ENCODE measurements at places on chromosomes 6 and 20.

- DNase-seq = no peak
These were observed 74.6 kb downstream of the OR2B2 start for GRCh38 chr6:27837625-27838057.

GRCh38 chr6:149895833-149896271 is 2.1 kb downstream of the RAET1E start:
- peak; percentile 18 for DNase-seq

- DNase-seq = peak; percentile 36
These were observed 302.7 kb upstream of the ZFP64 start for GRCh38 chr20:52494244-52494643.

DNA sequence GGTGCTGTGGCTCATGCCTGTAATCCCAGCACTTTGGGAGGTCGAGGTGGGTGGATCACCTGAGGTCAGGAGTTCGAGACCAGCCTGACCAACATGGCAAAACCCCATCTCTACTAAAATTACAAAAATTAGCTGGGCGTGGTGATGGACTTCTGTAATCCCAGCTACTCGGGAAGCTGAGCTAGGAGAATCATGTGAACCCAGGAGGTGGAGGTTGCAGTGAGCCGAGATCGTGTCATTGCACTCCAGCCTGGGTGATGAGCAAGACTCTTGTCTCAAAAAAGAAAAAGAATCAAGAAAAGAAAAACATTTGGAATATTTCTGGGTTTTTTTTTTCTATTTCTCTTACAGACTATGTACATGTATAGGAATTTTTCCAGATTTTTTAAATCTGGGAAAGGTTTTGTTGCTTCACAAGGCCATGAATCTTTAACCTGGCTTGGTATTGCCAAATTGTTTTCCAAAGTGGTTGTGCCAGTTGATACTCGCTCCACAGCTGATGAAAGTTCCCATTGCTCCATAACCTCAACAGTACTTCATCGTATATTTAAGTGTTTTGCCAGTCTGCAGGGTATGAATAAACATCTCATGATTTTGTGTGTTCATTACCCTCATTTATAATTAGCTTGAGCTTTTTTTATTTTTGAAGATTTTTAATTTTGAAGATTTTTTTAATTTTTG is 33.5 kb downstream of the RNF217 start:
- DNase-seq = no peak

- DNase-seq = no peak
These were observed 184.7 kb downstream of the HDGFL1 start for GRCh38 chr6:22754061-22754460.

GRCh38 chr6:138036111-138036510 is 71.1 kb downstream of the PERP start:
- DNase-seq = no peak

DNA sequence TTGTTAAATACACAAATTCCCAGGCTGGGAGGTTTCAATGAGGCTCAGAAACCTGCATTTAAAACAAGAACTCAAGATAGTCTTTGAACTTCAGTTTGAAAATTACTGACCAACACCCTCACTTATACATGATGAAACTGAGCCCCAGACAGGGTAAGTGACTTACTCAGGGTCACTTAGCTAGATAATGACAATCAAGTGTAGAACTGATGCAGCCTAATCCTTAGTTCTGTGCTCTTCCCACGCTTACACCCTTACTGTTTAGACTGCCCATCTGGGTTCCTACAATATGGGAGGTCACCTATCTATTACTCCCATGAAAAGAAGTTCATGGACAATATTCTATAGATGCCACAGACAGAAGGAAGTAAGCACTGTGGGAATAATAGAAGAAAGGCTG is 24.5 kb upstream of the FAM135A start:
- no peak for DNase-seq

GRCh38 chr20:21208999-21209398 is 83.1 kb downstream of the KIZ start:
- no peak for DNase-seq

DNA sequence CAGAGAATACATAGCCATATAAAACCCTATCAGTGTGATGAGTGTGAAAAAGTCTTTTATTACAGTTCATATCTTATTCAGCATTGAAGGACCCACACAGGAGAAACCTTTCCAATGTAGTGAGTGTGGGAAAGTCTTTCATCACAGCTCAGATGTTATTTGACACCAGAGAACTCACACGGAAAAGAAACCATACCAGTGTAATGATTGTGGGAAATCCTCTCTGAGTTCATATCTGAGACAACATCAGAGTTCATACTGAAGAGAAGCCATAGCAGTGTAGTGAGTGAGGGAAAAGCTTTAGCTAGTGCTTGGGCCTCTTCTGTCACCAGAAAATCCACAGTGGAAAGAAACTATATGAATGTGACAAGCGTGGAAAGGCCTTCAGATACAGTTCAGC is 8.6 kb upstream of the ZSCAN16 start:
- DNase-seq = no peak

DNA sequence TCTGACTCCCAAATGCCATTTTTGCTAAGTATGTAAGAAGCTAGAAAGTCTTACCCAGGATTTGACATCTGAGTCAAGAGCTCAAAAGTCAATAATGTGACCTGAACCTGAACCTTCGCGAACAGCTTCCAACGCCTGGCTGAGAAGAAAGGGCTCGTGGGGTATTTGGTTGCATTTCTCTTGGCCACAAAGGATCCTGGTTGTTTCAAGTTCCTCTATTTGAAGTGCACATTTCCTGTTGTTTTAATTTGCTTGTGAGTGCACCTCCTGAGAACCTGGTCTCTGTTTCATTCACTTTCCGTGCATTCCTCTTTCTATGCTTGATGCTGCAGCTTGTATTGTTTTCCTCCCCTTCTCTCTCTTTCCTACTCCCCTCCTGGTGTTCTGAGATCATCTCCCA is 212.5 kb downstream of the FOXA2 start:
- DNase-seq = no peak

GRCh38 chr20:46816886-46817638 is 77.6 kb upstream of the EYA2 start:
- no peak for DNase-seq

DNA sequence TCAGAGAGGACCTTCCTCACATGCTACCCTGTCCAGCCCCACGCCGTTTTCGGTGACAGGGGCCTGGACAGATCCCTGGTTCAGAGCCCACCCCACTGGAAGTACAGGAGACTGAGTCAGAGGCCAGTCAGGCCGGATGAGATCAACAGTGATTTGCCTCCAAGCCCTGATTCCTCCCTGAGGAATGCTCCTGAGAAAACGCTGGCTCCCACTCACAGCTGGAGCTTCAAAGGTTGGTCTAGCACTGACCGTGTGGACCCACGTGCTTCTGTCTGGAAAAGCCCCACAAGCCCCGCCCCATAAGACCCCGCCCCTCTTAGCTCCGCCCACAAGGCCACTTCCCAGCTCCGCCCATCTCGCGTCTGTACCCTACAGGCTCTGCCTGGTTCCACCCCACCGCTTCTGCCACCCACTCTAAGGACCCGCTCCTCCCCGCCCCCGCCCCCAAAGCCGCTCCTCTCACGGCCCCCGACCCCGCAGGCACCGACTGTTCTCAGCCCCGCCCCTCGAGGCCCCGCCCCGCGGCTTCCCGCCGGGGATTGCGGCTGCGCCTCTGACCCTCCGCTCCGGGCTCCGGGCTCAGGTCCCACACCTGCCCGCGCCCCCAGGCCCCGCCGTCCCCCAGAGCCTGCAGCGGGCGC is 64.9 kb upstream of the BHLHE23 start:
- peak; percentile 11 for DNase-seq

DNA sequence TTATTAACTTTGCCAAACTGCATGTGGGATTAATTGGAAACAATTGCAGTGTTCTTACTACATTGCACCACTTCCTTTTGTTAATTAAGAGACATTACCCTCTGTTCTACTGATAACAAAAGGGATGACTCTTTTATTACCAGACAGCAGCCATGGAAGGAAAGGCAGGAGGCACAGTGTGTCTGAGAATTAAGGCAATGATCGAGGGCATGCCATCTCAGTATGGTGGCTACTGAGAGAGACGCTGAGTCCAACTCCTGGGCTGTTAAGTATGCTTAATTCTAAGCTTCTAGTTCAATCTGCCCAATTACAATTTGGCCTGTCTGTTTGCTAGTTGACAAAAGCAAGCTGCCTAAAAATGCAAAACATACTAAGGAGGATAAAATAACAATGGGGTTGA is 227.4 kb downstream of the PHACTR1 start:
- DNase-seq = no peak

- DNase-seq = no peak
These were observed 411.7 kb upstream of the SOX4 start for GRCh38 chr6:21181866-21182265.

GRCh38 chr6:32151863-32152768 is at the start of gene PRRT1:
PRRT1 (minus strand) TSS chr6:32151939; CDS start chr6:32151827, 112 bp downstream.
- no peak for DNase-seq

GRCh38 chr20:56519551-56519950 is 5.0 kb upstream of the FAM209A start:
- no peak for DNase-seq

DNA sequence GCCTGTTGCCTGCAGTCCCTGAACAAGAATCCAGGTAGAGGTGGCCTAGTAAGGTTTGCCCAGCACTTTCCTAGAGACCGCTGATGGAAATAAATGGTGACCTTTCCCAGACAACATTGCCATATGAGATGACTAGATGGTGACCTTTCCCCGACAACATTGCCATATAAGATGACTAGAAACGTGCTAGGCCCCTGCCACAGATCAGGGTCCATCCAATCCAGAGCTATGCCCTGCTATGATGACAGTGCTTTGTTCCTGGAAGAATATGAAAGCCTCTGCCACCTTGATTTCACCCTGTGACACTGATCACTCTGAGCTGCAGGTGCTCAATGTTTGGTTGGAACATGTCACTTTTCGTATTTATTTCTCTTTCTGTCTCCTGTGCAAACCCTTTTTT is 133.8 kb upstream of the SPTLC3 start:
- no peak for DNase-seq

GRCh38 chr6:31829633-31830283 is 2.2 kb downstream of the HSPA1B start:
- DNase-seq = no peak

GRCh38 chr20:63059684-63060056 is 52.9 kb upstream of the BHLHE23 start:
- DNase-seq = no peak

- no peak for DNase-seq
These were observed 471.3 kb downstream of the UTRN start for GRCh38 chr6:144756469-144756868.

DNA sequence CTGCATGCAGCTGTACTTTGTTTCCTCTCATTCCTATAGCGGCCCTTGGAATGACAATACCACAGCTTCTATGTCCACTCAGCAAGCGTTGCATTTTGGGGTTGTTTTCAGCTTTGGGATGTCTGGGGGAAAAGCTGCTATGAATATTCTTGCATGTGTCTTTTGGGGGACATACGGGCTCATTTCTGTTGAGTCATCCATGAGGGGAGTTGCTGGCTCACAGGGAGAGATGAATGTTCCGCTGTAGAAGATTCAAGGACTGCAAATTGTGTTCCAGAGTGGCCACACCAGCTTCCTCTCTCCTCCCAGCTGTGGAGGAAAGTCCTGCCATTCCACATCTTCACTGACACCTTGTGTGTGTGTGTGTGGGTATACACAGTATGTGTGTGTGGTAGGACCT is 43.3 kb downstream of the TGM2 start:
- no peak for DNase-seq

GRCh38 chr6:169026175-169026574 is 227.5 kb downstream of the THBS2 start:
- DNase-seq = no peak

DNA sequence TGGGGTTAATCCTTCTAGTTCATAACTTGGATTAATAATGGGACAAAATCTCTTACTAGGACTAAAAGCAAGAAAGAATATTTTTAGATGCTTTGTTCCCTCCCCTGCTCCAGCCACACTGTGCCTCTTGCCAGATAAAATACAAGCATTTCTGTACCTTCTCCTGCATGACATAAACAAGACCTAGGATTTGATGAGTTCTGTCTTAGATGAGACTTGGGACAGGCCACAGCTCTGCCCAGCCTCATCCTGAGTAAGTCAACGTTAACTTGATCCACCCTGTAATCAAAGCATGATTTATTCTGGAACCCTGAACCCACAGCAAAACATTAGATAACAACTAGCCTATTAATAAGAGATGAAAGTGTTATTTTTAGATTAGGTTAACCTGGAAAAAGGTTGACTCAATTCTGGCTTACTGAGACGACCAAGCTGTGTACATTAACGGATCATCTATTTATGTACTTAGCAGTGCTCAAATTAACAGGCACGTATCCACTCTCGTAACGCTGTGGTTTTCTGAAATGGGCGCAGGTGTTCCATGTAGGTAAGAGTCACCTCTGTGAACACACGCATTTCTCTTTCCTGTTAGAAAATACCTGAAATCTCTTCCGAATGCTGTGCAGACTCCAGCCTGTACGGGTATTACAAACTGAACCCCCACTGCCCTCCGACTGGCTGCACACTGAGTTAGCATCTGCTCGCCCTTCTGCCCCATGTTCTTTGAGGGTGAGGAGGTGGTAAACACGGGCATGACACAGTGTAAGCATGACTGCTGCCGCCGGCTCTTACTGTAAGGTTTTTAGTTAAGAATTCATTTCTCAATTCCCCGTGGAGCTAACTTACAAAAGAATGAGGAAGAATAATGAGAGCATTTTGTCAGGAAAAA is 132.1 kb upstream of the FOXQ1 start:
- no peak for DNase-seq

GRCh38 chr20:12079490-12079889 is 161.8 kb downstream of the BTBD3 start:
- DNase-seq = no peak

Data from activated T-cell treated with anti-CD3 and anti-CD28 coated beads for 4 hours (primary cell).